LHCN-M2 (cell line): ENCODE measurements at places on chromosomes 16 and 17.

DNA sequence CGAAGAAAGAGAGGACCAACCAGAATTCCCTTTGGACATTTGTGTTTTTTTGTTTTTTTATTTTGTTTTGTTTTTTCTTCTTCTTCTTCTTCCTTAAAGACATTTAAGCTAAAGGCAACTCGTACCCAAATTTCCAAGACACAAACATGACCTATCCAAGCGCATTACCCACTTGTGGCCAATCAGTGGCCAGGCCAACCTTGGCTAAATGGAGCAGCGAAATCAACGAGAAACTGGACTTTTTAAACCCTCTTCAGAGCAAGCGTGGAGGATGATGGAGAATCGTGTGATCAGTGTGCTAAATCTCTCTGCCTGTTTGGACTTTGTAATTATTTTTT, 3.6 kb downstream of the SOX9 start:
- DNase-seq = no peak

DNA sequence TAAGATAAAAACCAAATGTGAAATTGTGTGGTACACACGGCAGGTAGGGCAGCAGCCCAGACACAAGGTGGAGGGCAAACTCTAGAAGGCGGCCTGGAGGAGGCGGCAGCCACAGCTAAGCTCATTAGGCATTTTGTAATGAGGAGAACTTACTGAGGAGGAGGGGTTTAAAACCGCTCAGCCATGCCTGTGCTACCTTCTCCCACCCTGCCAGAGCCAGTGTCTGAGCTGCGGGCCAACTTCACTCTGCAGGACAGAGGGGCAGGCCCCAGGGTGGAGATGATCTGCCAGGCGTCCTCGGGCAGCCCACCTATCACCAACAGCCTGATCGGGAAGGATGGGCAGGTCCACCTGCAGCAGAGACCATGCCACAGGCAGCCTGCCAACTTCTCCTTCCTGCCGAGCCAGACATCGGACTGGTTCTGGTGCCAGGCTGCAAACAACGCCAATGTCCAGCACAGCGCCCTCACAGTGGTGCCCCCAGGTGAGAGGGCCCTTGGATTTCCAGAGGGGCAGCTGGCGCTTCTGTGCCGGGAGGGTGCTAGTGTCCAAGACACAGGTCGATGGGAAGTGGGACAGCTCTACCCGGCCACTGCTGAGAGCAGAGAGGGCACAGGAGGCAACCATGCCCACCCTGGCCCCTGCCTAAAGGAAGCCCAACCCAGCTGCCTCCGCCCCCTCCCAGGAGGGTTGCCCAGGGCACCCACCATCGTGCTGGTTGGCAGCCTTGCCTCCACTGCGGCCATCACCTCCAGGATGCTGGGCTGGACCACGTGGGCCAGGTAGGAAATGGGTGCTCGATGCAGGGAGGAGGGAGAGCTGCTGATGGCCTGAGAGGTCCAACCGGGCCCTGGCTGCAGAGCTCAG, 4.3 kb upstream of the SYNGR2 start:
- DNase-seq = no peak

- DNase-seq = no peak
These were observed 21.9 kb downstream of the PMM2 start for GRCh38 chr16:8819411-8820034.

DNA sequence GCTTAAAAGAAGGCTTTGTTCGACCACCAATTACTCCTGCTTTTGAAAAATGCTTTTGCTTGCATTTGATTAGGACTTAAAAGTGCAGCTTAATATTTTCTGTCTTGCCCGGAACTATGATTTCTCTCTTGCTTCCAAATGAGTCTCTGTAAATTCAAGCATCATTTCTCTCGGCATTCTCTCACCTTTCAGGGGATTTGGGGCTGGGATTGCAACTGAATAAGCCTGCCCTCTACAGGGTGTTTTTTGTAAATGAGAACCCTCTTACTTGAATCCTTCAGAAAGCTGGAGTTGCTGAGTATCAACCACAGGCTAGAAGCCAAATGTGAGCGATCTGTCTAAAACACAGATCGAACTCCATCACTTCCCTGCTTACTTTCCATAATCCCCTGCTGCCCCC, 234.6 kb downstream of the TMEM114 start:
- no peak for DNase-seq

GRCh38 chr16:31501966-31502348, 6.2 kb downstream of the RUSF1 start:
- no peak for DNase-seq

DNA sequence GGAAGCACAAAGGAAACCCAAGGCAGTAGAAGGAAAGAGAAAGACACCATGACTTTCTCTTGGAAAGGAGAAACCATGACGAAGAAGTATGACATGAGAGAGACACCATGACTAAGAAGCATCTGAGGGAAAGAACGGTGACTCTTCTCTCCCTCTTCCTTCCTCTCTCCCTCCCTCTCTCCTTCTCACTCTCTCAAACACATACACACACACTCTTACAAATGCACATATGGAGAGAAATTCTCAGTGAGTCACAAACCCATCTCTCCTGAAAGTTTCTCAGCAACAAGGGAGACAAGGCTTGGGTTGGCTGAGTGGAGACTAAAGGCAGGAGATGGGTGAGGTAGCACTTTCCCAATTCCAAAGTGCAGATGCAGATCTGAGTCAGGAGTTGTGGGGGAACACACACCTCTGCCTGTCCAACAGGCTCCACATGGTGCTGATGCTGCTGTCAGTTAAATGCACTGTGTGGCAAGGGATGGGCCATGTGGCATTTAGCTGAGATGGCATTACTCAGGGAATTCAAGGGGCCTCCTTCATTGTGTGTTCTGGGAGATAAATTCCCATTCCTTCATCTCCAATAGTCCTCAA, 336.7 kb upstream of the C16orf82 start:
- no peak for DNase-seq

DNA sequence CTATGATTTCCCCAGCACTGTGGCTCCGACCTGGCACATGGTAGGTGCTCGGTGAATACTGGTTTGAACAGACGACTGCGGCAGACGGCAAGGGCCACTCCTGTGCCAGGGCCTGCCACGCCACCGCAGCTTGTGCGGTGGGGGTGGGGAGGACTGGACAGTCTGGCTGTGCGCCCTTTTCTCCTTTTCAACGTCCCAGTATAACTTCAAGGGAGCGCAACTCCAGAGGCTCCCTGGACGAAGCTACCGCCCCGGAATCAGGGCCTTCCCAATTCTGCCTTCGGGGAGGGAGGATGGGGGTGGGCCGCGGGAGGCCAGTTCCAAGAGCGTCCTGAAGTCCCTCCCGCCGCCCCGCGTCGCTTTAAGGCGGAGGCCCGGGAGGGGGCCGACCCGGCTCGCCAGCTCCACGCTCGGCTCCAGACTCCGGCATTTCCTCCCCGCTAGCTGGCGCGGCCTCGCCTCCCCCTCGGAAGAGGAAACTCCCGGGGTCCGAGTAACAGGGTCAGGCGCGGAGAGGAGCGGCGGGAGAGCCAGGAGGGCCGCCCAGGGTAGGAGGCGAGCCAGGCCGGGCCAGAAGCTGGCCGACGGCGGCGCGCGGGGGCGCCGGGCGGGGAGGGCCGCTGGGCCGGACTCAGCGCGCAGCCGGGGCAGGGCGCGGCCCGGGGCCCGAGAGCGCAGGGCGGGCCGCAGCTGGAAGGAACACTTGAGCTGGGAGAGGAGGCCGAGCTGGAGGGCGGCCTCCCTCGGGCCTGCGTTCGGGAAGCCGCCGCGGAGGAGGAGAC, at the start of gene ITPRIPL2:
Gene ITPRIPL2 (plus strand): TSS at position 388 of the 782 bp plus-strand sequence. CDS start 498 bp downstream, outside the sequence.
- DNase-seq = peak; percentile 89

- DNase-seq = no peak
These were observed 312.8 kb downstream of the FOXL1 start for GRCh38 chr16:86891121-86891520.

GRCh38 chr16:46844771-46845170, 13.8 kb upstream of the C16orf87 start:
- DNase-seq = peak; percentile 64

DNA sequence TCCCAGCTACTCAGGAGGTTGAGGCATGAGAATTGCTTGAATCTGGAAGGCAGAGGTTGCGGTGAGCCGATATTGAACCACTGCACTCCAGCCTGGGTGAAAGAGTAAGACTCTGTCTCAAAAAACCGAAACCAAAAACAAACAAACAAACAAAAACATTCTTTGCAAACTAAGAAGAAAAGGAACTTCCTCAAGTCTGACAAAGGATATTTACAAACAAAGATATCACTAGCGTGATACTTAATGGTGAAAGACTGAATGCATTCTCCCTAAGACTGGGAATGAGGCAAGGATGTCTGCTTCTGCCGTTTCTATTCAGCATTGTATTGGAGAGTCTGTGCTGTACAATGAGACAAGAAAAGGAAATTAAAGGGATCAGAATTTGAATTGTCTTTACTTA, 10.5 kb upstream of the MPO start:
- no peak for DNase-seq

- DNase-seq = peak; percentile 83
These were observed 405.7 kb upstream of the SALL1 start for GRCh38 chr16:51556694-51557340.

DNA sequence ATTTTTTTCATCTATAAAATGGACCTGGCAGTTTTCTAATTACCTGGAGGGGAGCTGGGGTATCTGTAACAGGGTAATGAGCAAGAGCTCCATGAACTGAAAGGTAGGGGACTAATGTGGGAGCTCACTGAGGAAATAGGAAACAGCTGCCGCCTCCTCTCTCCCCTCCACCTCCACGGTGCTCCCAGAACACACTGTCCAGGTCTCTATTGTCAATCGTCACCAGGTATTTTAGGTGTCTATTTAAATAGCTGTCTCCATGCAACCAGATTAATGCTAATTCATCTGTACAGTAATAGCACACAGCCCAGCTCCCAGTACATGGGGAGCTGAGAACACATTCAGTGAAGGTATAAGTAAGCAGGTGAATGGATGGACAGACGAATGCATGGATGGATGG, 233.3 kb downstream of the GRIN2A start:
- DNase-seq = no peak

GRCh38 chr16:8963010-8963820, 491 bp downstream of the USP7 start:
- DNase-seq = no peak

GRCh38 chr17:79650283-79650682, 39.4 kb upstream of the RBFOX3 start:
- DNase-seq = no peak

- no peak for DNase-seq
These were observed 16.6 kb downstream of the KIAA0753 start for GRCh38 chr17:6623941-6624340.

DNA sequence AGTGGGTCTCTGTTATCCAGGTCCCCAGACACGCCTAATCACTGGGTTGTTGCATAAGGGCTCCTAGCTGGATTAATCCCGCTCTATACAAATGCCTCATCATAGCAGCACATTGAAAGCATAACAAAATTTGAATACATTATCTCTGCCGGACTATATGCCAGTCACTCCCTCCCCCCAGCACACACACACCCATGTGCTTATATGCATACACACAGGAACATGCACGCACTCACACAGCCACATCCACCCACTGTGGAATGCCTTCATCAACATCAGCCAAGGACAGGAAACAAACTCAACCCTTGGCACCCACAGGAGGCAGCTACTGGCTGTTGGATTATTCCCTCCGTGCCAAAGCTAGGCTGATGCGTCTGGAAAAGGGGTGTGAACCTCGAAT, 3.5 kb upstream of the CDH13 start:
- no peak for DNase-seq

GRCh38 chr17:29840884-29841283, 89.1 kb downstream of the SSH2 start:
- DNase-seq = peak; percentile 47

- DNase-seq = peak; percentile 21
These were observed 407 bp downstream of the MCRIP1 start for GRCh38 chr17:81832608-81833159.
